Cortex of kidney (tissue), 1 donor: ENCODE measurements at places on chromosomes 2 and 18.

GRCh38 chr2:36088716-36089328 lies 266.8 kb upstream of the CRIM1 start:
- no peak for DNase-seq

DNA sequence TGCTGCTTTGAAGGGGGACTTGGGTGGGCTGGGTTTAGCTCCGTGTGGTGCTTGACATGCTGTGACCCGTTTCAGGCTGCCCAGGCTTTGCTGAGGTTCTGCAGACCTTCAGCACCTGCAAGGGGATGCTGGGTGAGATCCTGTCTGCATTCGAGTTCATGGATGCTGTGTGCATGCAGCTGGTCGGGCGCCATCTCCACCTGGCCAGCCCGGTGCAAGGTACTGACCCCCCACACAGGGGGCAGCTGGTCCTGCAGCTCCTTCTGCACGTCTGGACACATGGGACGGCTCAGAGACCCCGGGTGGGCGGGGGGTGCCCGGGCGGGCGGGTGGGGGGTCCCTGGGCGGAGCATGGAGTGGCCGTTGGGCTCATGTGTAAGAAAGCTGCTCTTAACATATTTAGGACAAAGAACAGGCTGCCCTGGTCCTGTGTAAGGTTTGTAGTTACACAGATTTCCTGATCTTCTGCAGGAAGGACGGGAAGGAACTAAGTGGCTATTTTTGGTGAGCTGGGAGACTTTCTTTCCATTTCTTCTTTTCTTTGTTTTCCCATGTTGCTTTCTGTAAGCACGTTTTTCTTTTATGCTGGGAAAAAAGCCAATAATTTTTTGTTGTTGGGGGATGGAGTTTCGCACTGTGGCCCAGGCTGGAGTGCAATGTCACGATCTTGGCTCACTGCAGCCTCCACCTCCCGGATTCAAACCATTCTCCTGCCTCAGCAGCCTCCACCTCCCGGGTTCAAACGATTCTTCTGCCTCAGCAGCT lies 15.8 kb downstream of the D2HGDH start:
- DNase-seq: no peak

- DNase-seq: no peak
These were observed 164.9 kb upstream of the SALL3 start for GRCh38 chr18:78814766-78815165.

GRCh38 chr2:290090-290722 lies 2.3 kb upstream of the ALKAL2 start:
- no peak for DNase-seq
